NCI-H2107 (cell line): ENCODE measurements at places on chromosomes 13 and 19.

DNA sequence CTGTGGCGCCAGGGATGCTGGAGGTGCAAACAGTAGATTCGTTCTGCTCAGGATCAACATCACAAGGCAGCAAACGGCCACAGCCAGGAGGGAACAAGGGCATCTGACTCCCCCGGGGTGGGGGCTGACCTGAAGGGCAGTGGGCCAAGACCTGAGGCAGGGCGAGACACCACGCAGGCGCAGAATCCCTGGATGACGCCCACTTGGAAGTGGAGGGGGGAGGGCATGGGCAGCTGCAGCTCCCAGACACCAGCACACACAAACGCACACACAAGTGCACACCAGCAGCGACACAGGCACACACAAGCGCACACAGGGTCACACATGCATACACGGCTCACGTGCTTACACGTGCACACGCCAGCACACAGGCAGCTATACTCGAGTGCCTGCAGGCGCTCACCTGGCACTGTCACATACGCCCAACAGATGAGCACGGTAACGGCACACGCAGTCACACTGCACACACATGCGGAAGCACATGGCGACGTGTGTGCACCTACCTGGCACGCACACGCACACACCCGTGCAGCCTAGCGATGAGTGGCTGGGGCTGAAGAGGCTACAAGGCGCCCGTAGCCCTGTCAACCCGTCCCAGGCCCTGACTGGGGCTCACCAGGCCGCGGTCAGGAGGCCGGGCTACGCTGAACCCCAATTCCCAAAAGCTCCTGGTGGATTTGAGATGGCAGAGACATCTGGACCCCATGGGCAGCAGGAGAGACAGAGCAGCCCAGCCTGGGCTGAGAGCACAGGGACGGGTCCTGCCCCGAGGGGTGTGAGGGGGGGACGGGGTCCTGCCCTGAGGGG is 5.5 kb downstream of the C2CD4C start:
- DNase-seq: no peak

- no peak for DNase-seq
Observed at GRCh38 chr19:8459520-8460270, 14.9 kb downstream of the HNRNPM start.

DNA sequence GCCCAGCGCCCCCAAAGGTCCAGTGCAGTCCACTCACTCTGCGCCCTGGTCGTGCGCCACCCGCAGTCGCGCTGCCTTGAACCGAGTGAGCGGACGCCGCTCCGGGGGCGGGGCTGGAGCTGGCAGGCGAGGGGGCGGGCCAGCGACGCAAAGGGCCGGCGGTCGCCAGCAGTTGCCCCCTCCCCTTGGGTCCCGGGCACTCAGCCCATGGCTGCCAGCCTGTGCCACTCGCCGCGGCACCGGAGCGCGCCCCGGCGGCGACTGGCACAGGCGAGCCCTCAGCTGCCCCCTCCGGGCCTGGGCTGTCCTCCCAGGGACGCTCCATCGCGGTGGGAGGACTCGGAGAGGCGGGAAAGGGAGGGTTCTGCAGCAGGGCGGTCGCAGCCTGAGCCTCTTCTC is at the start of gene S1PR5:
TSS of gene S1PR5 (minus strand) at position 87 of the 399 bp plus-strand sequence. CDS start 2,436 bp downstream, outside the sequence.
- no peak for DNase-seq

DNA sequence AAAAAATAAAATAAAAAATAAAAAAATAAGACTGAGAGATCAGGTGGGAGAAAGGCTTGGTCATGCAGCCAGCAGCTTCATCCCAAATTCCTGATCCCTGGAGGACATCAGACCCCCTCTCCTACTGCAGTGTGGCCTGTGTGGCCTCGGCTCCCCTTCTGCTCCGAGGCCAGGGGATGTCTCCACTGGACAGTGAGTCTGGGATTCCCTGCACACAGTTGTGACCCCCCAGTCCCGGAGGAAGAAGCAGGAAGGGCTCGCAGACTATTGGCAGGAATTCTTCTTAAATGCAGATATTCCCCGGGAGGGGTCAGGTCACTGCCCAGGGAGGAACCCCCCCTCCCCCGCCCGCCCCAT is 41.9 kb downstream of the ZNF627 start:
- DNase-seq: no peak

GRCh38 chr13:78137404-78138142 is 218.9 kb upstream of the EDNRB start:
- peak; percentile 8 for DNase-seq

GRCh38 chr19:6218491-6219146 is 61.2 kb downstream of the MLLT1 start:
- DNase-seq: peak; percentile 23

GRCh38 chr13:99014522-99014921 is 36.7 kb upstream of the DOCK9 start:
- DNase-seq: no peak

GRCh38 chr13:75418186-75418843 is 63.7 kb downstream of the TBC1D4 start:
- DNase-seq: no peak

DNA sequence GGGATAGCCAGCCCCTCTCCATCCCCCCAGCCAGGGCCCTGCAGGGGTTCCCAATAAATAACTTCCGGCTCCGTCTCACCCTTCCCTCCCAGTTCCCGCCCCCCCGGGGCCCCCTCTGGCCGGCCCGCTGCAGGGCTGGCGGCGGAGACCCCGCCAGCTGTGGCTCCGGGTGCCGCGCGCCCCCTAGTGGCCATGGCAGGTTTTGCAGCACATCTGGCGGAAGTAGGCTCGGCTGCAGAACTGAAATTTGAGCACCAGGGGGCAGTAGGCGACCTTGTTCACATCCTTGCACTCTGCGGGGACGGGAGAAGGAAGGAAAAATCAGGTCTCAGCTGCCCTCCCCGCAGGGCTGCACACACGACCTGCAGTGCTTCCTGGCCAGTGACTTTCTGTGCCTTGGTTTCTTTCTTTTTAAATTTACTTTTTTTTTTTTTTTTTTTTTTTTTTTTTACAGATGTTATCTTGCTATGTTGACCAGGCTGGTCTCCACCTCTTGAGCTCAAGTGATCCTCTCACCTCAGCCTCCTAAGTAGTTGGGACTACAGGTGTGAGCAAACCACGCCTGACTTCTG is 3.6 kb upstream of the MYO1F start:
- peak; percentile 53 for DNase-seq

- DNase-seq: no peak
Observed at GRCh38 chr19:55460670-55461258, 678 bp downstream of the ISOC2 start.

DNA sequence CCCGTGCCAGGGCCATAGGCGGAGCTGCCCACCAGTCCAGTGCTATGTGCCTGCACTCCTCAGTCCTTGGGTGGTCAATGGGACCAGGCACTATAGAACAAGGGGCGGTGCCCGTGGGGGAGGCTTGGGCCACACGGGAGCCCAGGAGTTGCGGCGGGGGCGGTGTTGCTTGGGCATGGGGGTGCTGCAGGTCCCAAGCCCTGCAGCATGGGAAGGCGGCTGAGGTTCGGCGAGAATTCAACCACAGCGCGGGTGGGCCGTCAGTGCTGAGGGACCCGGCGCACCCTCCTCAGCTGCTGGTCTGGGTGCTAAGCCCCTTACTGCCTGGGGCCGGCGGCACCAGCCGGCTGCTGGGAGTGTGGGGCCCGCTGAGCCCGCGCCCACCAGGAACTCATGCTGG is 242.2 kb upstream of the SGCG start:
- no peak for DNase-seq

GRCh38 chr13:78401873-78402707 is 201.3 kb downstream of the POU4F1 start:
- DNase-seq: no peak

- no peak for DNase-seq
Observed at GRCh38 chr19:17357724-17358123, 19.4 kb downstream of the PLVAP start.

GRCh38 chr19:49786376-49786820 is 19.6 kb downstream of the AP2A1 start:
- DNase-seq: no peak

- DNase-seq: no peak
Observed at GRCh38 chr19:55581823-55582223, 1.2 kb upstream of the ZNF579 start.

DNA sequence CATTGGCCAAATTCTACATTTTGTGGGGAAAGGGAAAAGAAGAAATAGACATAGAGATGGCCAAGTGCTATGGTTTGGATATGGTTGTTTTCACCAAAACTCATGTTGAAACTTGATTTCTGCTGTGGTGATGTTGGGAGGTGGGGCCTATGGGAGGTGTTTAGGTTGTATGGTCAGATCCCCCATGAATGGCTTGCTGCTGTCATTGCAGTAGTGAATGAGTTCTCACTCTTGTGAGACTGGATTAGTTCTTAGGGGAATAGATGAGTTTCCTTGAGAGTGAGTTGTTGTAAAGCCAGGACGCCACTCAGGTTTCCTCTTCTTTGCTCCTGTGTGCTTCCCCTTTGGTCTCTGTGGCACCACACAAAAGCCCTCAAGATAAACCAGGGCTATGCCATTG is 242.6 kb upstream of the RFC3 start:
- no peak for DNase-seq

- DNase-seq: no peak
Observed at GRCh38 chr19:17398902-17399527, 5.0 kb upstream of the CCDC194 start.

- no peak for DNase-seq
Observed at GRCh38 chr19:21022996-21023395, 2.5 kb downstream of the ZNF430 start.

- no peak for DNase-seq
Observed at GRCh38 chr13:33383724-33384577, 98.4 kb upstream of the STARD13 start.

DNA sequence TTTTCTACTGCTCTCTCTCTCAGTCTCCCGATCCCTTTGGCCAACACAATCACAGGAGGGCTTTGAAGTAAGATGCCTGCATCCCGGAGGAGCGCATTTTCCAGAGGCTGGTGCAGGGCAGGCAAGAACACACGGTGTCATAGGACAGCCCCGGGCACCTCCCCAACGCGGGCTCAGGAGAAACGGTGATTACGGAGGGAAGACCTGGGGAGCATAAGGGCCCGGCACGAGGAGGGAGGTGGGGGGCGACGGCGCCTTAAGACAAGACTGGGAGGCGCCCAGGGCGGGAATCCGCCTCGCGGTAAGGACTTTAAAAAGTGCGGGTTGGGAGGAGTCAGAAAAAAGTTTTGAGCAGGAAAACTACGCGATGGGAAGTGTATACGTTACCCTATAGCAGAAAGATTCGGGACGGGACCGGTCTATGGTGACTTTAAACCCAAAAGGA is 18.7 kb upstream of the ZNF888 start:
- no peak for DNase-seq

DNA sequence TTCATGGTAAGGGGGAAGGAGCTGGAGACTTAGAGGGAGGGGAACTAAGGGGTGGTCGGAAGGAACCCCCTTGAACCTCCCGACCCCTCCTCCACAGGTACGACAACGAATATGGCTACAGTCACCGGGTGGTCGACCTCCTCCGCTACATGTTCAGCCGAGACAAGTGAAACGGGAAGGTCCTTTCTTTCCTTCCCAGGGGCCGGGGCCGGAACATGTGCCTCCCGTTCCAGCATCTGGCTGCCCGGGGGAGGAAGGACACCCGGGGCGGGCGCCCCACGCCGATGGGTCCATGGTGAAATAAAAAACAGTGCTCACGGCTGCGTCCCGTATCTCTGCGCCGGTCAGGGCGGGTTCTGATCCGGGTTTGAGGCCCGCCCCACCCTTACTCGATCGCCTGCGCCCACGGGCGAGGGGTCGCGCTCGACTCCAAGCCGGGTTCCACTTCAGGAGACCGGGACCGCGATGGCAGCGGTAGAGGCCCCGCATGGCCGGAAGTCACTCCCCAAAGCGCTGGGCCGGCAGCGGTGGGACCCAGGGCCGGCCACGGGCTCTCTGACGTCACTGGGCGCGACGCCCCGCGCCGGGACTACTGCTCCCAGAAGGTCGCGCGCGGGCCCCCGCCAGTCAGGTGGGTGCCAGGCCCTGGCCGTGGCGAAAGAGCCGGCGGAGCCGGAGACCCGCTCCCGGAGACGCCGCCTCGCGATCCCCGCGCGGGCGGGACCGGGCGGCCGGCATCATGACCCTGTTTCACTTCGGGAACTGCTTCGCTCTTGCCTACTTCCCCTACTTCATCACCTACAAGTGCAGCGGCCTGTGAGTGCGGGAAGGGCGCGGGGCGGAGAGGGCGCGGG is at the start of gene TMEM147:
TSS of gene TMEM147 (plus strand) at position 626 of the 854 bp plus-strand sequence. CDS start at position 740, 114 bp downstream.
- peak; percentile 16 for DNase-seq

- no peak for DNase-seq
Observed at GRCh38 chr19:32489971-32490370, 84.4 kb downstream of the DPY19L3 start.

DNA sequence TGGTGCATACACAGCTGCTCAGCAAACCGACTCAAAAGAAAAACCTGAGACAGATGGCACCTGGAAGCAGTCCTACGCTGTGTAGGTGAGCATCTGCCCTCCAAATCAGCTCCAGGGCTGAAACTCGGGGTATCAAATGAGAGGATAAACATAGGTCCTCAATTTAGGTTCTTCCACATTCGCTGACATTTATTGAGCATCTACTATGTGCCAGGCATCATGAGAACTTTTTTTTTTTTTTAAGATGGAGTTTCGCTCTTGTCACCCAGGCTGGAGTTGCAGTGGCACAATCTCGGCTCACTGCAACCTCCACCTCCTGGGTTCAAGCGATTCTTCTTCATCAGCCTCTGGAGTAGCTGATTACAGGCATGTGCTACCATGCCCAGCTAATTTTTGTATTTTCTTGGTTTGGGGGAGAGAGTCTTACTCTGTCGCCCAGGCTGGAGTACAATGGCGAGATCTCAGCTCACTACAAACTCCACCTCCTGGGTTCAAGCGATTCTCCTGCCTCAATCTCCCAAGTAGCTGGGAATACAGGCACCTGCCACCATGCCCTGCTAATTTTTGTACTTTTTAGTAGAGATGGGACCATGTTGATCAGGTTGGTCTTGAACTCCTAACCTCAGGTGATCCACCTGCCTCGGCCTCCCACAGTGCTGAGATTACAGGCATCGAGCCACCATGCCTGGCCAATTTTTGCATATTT is 13.4 kb downstream of the QPCTL start:
- DNase-seq: no peak

GRCh38 chr13:41061914-41062837 is 867 bp downstream of the WBP4 start:
- peak; percentile 17 for DNase-seq

- DNase-seq: no peak
Observed at GRCh38 chr19:2774953-2775555, 8.0 kb downstream of the SGTA start.

DNA sequence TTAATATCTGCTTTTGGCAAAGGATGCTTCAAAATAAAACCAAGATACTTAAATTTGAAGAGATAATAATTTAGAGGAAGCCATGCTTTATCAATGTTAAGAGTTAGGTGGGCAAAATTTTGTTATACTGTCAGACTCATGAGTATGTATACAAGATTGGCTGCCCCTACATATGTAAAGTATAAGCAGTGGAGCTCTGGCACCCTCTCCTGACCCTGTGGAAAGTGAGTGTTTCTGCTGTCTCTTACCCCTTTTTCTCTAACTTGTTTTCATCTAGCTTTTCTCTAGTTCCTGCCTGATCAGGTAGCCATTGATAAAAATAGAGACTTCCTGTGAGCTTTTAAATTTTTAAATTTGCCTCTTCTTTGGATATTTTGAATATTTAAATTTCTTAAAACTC is 710.9 kb upstream of the SPRY2 start:
- DNase-seq: no peak

DNA sequence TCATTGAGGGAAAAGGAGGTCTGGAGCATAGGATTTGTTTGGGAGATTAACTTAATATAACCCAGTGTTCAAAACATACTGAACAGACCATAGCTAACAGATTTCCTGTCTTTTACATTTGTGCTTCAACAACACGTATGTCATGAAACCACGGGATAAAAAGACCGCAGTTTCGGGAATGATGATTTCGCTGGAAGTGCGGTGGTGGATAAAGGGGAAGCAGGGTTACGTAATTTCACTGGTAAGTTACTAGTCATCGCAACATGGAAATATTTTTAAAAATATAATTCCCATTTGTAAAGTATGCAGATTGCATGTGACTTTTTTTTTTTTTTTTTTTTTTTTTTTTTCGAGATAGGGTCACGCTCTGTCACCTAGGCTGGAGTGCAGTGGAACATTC is 237.4 kb downstream of the LMO7 start:
- DNase-seq: no peak
